M059J (cell line): ENCODE measurements at places on chromosomes 4 and X.

- DNase-seq, result peak; percentile 20
Observed at GRCh38 chr4:147760695-147761094, 28.8 kb downstream of the ARHGAP10 start.

- DNase-seq, result peak; percentile 72
Observed at GRCh38 chr4:13285336-13285735, 198.8 kb downstream of the RAB28 start.

- no peak for DNase-seq
Observed at GRCh38 chr4:61200187-61200915, at the start of gene ADGRL3. Gene ADGRL3 (plus strand): TSS chr4:61200326.

- DNase-seq, result peak; percentile 62
Observed at GRCh38 chr4:17189401-17189720, 290.9 kb upstream of the LDB2 start.

- DNase-seq, result no peak
Observed at GRCh38 chr4:167230744-167231143, 3.5 kb downstream of the SPOCK3 start.
